ENCODE measurements at places on chromosomes 3 and 15.

GRCh38 chr3:156014489-156014888, 105.9 kb upstream of the KCNAB1 start:
- DNase-seq, result no peak

- DNase-seq, result no peak
Measured at GRCh38 chr3:37905987-37906674, 44.5 kb downstream of the CTDSPL start.

DNA sequence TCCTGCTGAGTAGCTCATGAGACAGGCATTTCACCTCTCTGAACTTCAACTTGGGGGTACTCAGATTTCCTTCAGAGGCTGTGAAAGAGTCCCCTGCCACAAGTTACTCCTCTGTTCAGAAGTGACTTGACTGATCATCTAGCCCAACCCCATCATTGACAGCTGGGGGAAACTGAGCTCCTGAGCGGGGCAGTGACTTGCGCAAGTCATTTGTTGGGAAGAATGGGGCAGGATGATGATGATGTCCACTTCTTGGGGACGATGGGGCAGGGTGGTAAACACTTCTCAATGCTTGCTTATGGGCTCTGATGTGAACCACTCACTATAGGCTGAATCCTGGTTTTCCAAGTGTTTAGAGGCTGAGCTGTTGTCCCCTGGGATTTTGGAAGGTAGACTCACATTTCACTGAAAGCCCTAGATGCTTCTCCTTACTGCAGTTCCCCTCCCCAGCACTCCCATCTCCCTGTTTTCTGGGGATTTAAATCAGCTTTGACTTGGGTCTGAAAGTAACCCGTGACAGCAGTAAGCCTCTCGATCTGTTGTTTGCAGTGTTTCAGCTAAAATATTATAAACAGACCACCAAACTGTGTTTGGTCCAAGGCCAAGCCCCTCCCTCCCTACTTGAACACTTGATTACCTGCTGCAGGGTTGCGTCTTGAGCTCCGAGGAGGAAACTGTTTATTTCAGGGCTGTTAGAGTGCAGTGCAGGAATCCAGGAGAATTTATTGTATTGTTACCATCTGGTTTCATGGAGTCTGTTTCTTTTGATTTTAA, 25.1 kb downstream of the SMAD3 start:
- no peak for DNase-seq

DNA sequence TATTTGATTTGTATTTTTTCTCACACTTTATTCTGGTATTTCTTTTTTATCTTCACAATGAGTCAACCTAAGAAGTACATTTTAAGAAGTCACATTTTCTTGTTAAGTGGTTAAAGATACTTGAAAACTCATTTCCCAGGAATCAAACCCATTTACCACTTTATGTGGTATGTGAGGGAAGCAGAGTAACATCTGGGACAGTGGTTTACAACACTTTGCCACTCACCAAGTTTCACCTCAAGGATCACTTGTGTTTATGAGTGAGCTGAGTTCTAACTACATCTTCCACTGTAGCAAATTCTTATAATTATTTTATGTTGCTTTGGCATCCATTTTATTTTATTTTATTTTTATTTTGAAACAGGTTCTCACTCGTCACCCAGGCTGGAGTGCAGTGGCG, 53.8 kb downstream of the IGSF11 start:
- DNase-seq, result no peak

DNA sequence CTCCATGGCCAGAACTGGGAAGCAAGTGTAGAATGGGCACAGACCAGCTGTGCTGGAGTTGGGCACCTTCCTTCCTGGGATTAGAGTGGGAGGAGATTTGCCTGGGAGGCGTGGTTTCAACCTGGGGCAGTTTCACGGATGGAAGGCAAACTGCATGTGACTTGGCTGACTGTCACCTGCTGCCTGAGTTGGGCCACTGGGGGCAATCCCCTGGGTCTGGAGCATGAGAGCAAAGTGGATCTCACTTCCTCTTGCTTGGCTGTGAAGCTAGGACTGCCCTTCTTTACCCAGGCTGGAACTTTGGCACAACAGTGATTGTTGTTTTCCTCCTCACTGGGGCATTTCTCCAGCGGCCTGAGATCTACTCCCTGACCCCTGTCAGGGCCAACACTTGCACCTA, 1247.0 kb upstream of the EPHA6 start:
- DNase-seq, result no peak

DNA sequence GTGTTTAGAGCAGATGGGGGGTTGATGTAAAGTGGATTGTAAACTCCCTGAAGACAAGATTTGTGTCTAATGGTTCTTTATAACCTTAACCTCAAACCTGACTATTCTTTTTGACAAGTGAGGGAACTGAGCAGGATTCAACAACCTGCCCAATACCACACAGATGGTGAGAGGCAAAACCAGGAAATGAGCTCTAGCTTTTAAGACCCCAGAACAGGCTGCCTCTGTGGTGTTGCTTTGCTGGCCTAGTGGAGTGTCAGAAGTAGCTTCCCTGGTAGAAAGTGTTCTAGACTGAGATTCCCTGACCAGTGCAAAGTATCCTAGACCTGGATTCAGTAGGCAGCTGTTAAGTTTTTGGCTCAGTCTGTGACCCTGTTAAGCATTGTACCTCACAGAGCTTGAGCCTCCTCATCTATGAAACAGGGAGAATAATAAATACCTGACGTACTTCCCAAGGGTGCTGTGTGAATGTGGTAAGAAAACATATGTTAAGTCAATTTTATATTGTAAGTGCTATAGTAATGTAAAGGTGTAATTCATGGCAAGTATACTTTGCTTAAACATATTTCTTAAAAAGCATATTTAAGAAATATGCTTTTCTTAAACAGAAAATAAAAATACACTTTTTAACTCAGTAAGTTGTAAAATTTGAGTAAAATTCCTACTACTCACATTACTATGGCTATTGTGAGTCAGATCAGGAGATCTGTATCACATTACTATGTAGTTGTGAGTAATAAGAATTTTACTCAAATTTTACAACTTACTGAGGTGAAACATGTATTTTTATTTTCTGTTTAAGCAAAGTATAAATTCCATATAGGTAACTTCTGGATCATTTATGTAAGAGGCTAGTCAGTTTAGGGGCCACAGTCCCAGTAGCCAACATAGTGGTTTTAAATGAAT, 8.8 kb downstream of the GPR87 start:
- DNase-seq, result no peak

GRCh38 chr3:41370307-41370706, 171.0 kb downstream of the CTNNB1 start:
- no peak for DNase-seq

DNA sequence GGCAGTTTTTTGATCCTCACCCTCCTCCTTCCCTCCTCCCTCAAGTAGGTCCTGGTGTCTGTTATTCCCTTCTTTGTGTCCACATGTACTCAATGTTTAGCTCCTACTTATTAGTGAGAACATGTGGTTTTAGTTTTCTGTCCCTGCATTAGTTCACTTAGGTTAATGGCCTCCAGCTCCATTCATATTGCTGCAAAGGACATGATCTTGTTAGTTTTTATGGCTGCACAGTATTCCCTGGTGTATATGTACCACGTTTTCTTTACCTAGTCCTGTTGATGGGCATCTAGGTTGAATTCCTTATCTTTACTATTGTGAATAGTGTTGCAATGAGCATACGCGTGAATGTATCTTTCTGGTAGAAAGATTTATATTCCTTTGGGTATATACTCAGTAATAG, 61.7 kb upstream of the FGF7 start:
- no peak for DNase-seq

GRCh38 chr15:53802672-53803071, 43.2 kb upstream of the WDR72 start:
- no peak for DNase-seq

- peak; percentile 39 for DNase-seq
Measured at GRCh38 chr3:49869525-49870126, at the start of gene CAMKV. Gene CAMKV (minus strand): TSS chr3:49869906. CDS start chr3:49862388, 7,518 bp downstream.

DNA sequence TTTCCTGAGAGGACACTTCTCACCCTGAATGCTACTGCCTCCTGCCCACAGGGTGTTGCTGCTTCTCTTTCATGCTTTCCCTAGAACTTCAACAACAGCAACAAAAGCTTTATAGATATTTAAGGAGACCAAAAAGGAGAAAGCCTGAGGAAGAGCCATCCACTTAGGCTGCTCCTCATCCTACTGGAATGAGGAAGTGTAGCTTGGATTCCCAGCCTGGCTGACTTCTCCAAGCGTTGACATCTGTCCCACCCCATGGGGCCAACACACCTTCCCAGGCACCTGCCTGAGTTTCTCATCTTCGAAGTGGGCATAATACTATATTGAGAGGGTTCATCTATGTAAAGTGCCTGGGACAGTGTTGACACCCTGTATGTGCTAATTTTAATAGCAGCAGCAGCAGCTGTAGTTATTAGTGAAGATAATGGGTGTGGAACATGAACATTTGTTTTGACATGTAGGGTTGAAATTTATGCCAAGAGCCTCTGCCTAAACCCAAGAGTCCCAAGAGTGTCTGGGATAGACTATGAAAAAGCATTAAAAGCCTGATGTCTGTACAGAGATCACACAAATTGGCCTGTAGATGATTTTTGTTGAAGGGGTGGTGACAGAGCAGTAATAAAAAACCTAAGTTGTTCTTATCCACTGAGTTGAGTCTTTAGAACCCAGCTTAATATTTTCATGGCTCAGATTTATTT, 96.5 kb upstream of the PIAS1 start:
- no peak for DNase-seq

DNA sequence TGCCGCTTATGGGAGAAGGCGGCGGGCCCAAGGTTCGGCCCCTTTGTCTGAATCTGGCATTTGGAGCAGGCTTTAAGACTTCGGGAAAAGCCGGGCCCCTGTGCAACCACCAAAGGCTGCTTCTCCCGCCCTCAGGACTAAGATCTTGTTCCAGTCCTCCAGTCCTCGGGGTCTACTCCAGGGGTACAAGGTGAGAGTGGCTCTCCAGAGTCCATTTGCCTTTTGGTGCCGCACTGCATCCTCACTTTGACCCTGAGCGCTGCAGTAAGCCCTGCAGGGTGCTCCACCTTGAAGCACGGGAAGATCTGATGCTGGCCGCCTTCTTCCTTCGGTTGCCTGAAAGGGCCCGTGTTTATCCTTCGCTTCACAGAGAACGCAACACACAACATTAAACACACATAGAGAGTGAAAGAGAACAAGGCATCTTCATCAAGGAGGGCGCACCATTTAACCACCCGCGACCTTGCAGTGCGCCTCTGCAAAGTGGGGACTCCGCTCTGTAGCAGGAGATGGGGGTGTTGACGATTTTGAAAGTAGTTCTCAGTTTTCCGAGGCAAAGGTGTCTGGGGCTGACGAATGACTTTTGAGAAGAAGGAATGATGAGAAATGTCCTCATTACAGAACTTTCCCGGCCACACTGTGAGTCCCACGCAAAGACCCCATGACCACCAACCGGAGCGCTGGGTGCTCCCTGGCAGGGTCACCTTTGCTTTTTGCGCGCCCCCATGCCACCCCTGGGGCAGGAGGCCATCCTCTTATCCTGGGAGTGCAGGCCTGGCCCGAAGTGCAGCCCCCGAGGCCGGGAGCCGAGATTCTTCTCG, 1.0 kb downstream of the PIGZ start:
- DNase-seq, result no peak

GRCh38 chr15:99016680-99017321, 9.2 kb upstream of the PGPEP1L start:
- DNase-seq, result no peak

- DNase-seq, result no peak
Measured at GRCh38 chr3:141257961-141258360, 26.3 kb downstream of the PXYLP1 start.

DNA sequence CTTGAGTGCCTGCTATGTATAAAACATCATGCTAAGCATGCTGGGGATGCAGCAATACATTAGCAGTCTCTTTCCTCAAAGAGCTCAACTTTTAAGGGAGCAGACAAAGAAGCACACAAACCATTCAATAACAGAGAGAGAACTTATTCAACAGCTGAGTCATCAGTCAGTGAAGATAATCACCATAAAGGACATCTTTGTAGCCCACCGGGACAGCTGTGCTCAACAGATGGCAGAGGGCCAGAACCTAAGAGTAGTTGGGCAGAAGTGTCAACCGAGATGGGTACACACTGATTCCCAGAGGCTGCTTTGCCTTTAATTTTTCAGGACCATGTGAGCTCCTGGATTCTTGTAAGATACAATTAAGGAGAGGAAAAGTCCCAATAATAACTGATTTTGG, 4.2 kb upstream of the RAB8B start:
- no peak for DNase-seq

DNA sequence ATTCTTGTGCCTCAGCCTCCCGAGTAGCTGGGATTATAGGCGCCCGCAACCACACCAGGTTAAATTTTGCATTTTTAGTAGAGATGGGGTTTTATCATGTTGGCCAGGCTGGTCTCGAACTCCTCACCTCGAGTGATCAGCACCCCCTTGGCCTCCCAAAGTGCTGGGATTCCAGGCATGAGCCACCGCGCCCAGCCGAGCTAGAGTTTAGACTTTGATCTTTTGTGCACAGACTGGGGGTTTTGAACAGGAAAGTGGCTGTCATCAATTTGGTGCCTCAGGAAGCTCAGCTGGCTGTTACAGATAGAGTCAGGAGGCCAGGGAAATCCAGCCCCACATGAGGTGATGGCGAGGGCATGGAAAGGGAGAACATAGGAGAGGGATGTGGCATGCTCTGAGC, 19.3 kb upstream of the IREB2 start:
- no peak for DNase-seq

DNA sequence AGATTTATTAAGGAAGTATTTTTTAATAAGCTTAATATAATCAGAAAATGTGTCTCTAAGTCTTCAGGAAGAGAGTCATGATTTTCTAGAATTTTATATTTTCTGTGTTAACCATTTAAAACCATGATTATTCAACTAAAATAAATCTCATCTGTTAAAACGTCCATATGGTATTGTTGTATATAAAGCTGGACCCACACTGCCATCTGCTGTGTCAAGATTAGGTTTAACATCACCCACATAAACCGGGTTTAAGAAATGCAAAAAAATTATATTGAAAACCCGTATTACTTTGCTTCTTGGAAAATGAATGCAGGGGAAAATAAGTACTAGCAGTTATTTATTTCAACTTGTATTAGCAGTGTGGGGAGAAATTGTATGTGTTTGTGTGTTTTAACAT, 9.5 kb upstream of the CCDC66 start:
- DNase-seq, result no peak

DNA sequence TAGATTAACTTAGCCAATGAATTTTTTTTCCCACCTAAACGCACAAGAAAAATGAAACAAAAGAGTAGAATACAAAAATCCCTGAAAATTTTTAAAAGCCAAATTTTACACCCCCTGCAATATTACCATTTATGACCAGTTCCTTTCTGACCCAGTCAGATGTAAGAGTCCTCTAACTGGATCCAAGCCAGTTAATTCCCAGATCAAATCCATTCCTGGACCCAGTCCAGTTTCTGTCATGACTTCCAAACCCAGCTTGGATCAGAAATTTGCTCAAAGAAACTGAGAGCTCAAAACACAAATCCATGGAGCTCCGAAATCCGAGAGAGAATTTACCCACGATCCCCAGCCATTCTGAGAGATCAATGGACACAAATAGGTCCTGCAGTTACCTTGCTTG, 17.0 kb upstream of the ALDH1L1 start:
- DNase-seq, result no peak

DNA sequence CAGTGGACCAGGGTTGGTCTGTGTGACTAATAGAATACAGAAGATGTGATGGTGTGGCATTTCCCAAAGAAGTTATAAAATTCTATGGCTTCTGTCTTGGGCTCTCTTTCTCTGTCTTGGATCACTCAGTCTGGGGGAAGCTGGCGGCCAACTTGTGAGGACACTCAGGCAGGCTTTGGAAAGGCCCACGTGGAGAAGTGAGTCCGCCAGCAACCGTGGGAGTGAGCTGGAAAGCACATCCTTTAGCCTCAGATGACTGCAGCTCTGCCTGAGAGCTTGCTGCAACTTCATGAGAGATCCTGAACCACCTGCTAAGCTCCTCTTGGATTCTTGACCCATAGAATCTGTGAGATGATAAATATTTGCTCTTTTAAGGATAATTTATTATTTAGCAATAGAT, 72.0 kb upstream of the RASGRP1 start:
- no peak for DNase-seq
